ENCODE measurements at places on chromosomes 6 and 20.

GRCh38 chr6:116475141-116475540 lies 14.0 kb downstream of the CALHM6 start:
- DNase-seq: no peak

DNA sequence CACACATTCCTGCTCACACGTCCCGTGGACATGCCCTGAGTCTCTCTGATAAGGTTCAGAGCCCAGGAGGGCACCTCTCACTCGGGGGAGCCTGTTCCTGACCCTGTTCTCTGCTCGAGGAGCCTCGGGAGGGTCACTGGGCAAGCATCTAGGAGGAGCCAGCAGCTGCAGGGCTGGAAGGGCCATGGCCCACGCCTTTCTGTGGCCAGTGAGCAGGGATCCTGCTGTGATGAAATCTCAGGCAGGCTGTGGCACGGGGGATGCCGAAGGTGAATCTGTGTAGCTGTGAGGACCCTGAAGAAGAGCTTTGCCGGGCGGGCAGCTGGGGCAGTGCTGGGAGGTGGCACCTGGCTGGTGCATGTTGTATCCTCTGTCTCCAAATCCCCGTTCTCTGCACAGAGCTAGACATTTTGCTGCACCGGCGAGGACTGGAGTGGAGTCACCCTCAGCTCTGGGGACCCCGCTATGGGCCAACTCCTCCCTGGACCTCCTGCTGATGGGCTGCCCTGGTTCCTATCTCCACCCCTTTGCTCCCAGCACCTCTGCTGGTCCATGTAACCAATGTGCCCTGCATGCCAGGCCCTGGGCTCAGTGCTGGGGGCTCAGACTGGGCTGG lies 7.1 kb upstream of the NPBWR2 start:
- no peak for DNase-seq

- DNase-seq: no peak
These were observed at the start of gene SRMS for GRCh38 chr20:63547725-63548480. Gene SRMS (minus strand): TSS chr20:63547749. CDS start chr20:63547463, 286 bp downstream.

- no peak for DNase-seq
These were observed 8.3 kb upstream of the HM13 start for GRCh38 chr20:31505903-31506302.

DNA sequence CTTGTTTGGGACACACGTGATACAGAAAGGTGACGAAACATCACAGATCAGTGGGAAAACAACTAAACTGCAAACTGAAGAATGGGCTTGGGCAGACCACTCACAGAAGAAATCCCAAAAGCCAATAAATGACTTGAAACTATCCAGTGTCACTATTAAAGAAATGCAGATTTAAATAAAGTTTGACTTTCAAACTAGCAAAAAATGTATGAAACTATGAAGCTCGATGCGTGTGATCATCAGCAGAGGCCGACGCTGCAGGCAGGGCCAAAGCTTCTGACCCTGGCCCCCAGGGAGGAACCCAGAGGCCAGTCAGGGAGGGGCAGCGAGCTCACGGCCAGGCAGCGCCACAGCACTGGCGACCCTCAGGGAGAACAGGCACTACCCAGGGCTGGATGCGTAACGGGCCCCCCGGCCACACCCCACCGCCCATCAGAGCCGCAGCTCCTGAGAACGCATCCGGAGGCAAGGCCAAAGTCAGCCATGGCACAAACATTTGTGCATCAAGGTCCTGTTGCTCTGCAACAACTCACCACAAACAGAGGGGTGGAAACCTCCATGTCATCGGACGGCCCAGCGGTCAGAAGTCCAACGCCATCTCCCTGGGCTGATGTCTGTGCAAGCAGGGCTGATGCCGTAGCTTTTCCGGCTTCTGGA lies 94.1 kb downstream of the YTHDF1 start:
- DNase-seq: no peak

- DNase-seq: no peak
These were observed 2.9 kb downstream of the ARG1 start for GRCh38 chr6:131575834-131576478.

DNA sequence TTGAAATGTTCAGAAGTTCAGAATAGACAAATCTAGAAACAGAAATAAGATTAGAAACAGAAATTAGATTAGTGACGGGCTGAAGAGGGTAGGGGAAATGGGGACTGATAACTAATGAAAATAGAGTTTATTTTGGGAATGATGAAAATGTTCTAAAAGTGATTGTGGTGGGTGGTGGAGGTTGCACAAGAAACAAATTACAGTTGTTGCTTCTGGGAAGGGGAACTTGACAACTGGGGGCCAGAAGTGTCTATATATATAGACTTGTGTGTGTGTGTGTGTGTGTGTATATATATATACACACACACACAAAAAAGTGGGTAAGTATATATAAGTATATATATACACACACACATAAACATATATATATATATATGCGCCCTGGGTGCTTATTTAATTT lies 86.5 kb upstream of the RREB1 start:
- no peak for DNase-seq

GRCh38 chr6:163414946-163415619 lies 565 bp downstream of the QKI start:
- DNase-seq: no peak

GRCh38 chr6:38688579-38689087 lies 14.3 kb downstream of the GLO1 start:
- no peak for DNase-seq

GRCh38 chr20:38243709-38244020 lies 16.9 kb downstream of the KIAA1755 start:
- DNase-seq: no peak

DNA sequence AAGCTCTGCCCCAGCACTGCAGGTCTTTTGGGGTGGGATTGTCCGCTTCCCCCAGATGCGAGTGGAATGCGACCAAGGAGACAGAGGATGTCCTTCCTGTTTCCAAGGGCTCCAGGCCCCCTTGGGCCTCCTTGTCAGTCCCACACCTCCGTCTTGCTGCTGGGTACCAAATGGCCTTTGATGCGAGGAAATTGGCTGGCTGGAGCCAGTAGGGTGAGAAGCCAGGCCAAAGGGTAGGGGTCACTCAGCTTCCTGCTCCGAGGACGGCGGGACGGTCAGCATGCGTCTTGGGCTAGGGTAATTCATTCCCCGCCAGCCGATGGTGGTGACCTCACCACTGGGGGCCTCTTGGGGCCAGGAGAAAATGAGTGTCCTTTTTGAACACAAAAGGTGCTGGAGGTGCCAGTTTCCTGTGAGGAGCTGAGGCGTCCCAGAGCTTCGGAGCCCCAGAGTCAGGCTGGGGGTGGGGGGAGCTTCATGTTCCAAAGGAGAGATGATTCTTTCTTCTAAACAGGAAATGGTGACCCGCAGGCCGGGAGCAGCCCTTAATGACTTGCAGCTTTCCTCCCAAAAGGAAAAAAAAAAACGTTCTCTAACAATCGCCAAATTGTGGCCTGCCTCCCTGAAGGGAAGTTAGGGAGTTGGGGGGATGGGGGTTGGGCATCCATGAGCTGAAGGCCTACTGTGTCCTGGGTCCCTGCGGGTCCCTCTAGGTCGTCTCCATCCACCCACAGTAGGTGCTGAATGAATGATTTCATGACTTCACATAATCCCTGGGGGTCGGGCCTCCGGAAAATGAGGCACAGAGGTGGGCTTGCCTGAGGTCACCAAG lies 6.7 kb downstream of the SNAI1 start:
- no peak for DNase-seq

GRCh38 chr6:15962449-15962764 lies 166.5 kb upstream of the MYLIP start:
- no peak for DNase-seq

DNA sequence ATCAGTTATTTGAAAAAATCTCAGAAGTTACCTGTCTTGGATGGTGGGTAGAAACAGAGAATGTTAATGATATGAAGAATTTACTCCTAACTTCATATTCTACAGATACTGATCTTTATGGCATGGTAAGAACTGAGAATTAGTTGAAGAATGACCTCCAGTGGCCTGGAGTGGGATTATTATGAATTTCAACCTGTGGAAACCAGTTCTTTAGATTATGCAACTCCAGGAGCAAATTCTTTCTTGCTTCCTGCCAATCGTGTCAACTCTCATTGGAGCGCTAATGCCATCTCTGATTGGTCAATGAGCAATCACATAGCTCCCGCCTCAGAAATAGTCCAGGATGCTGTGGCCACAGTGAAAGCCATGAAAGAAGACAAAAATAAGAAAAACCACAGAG lies 40.6 kb downstream of the LYRM2 start:
- DNase-seq: no peak

GRCh38 chr20:967796-968742 lies 34.0 kb downstream of the RSPO4 start:
- DNase-seq: no peak

GRCh38 chr20:16036331-16036730 lies 536.9 kb downstream of the KIF16B start:
- no peak for DNase-seq

Data from C1 segment of cervical spinal cord (tissue), 14 donors.